ENCODE measurements at places on chromosomes 16 and 17.

- DNase-seq = no peak
Observed at GRCh38 chr17:14333506-14333905, 32.6 kb downstream of the HS3ST3B1 start.

DNA sequence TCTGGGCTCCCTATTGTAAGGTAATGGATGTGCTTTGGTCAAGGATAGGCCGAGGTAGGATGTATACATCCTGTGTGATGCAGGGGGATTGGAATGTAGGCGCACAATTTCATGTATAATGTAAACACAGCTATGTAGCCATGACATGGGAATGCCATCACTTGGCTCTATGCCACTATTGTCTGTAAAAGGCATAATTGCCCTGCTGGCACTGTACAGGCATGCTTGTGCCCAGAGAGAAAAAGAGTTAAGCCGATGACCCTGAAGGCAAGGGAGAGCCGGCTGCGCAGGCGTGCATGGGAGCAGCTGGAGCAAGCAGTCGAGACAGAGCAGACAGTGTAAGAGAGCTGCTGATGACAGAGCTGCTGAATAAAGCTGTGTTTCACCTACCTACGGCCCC, 212.5 kb upstream of the CPHXL start:
- DNase-seq = no peak

DNA sequence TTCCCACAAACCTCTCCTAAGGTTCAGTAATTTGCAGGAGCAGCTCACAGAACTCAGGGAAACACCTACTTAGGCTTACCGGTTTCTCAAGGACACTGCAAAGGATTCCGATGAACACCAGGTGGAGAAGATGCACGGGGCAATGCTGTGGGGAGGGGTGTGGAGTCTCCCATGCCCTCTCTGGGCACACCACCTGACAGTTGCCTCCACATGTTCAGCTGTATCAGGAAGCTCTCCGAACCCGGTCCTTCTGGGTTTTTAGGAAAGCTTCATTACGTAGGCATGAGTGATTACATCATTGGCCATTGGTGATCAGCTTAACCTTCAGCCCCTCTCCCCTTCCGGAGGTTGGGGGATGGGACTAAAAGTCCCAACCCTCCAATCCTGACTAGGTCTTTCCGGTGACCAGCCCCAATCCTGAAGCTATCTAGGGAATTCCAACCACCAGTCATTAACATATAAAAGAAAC, 21.6 kb downstream of the C17orf58 start:
- no peak for DNase-seq

- no peak for DNase-seq
Observed at GRCh38 chr16:11188801-11189740, 66.9 kb downstream of the SOCS1 start.

DNA sequence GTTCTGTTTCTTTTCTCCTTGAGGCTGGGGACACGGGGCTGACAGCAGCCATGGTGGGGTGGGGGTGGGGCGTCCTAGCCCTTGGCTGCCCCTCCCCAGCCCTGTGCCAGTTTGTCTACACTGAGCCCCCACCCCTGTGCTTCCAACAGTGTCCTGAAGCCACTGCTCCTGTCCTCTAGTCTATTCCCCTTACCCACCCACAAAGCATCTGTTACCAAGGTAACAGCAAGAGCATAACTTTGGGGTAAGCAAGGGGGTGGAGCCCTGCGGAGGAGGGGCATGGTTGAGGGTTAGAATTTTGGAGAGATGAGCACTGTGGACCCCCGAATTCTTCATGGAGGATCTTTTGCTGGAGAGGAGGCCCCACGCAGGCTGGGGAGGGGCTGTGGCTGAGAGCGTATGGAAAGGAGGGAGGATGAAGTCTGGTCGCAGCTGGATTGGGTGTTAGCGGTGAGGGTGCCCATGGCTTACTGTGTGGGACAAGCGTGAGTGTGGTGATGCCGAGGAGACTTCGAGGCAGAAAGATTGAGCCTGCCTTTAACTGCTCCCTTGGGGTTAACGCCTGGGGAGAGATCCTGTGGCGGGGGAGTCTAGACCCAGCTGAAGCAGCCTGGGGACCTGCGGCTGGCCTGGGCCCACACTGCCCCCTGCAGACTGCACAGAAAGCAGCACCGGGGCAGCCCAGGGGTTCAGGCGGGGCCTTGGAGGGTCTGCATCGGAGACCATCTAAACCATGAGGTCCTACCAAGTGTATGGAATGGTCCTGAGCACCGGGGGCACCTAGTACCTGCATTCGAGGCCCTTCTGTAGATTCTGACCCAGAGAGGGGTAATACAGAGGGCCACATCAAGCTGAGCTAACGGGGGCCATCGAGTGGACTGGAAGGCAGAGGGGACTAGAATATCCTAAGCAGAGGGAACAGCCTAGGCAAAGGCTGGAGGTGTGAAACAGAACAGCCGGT, 6.1 kb upstream of the STAC2 start:
- DNase-seq = no peak

DNA sequence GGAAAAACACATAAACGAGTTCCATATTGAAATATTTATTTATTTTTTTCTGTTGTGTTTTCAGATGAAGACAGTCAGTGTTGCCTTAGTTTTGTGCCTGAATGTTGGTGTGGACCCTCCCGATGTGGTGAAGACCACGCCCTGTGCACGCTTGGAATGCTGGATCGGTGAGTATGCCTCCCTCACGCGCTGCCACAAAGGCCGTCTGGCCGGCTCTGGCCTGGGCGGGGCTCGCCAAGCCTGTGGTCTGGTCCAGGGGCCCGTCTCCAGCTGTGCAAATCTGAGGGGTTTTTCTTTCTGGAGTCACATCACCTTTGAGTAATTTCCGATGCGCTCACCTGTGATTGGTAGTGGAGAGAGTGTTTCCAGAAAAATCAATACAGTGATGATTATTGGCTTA, 81.0 kb downstream of the RPTOR start:
- DNase-seq = no peak

DNA sequence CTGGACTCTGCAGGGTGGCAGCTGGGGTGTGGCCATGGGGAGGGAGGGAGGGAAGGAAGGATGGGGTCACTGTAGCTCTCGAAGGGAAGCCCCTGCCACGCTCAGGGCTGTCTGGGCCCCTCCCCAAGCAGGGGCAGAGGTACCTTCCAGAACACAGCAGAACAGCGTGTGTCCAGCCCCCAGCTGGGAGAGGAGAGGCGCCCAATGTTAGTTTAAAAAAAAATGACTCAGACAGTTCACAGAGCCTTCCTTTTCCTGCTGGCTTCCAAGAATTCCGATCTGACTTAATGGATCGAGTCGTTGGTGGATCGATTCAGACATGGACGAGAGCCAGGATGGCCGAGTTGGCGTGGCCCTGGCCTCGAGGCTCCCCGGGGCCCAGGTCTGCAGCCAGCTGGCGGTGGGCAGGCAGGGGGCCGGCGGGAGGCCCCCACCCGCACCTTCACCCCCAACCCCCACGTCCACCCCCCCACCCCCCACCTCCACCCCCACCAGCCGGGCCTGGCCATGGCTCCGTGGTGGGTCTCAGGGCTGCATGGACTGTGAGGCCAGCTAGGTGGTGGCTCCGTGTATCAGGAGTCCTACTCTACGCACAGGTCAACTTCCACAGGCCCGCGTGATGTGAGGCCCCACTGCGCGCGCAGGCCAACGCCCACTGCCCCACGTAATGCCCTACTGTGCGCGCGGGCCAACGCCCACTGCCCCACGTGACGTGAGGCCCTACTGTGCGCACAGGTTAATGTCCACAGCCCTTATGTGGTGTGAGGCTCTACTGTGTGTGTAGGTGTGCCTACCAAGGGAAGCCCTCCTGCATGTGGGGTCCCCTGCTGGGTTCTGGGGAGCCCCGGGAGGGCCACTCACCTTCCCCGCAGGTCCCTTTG, 21.8 kb downstream of the CACNA1H start:
- peak; percentile 31 for DNase-seq

GRCh38 chr16:26645614-26646013, 421.1 kb upstream of the C16orf82 start:
- no peak for DNase-seq

GRCh38 chr17:49878931-49879904, 31.3 kb upstream of the TAC4 start:
- DNase-seq = peak; percentile 22

GRCh38 chr17:77892469-77893143, 65.9 kb upstream of the TNRC6C start:
- DNase-seq = no peak

- no peak for DNase-seq
Observed at GRCh38 chr16:85838381-85838780, 38.9 kb downstream of the COX4I1 start.

DNA sequence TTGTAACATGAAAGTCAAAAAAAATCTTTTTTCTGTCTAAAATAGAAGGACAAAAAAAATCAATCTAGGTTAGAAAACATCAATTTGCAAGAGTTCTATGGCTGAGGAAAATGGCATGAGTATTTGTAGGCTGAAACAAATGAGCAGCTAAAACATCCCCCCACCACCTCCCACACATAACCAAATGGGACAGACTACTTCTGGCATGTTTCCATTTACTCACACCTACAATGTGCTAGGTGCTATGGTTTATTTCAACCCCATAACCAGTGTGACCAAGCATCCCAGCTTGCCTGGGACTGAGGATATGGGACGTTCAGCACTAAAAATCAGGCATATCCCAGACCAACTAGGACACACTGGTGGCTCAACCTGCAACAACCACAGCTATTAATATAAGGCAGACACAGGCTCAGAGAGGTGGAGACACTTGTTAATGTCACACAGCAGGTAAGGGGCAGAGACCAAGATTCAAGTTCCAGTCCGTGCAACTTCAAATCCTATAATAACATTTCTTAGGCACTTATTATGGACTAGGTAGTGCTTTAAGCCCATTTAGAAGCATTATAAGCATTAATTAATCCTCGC, 96.0 kb downstream of the XYLT1 start:
- no peak for DNase-seq

GRCh38 chr17:3960764-3961163, 3.5 kb downstream of the ATP2A3 start:
- no peak for DNase-seq

- DNase-seq = peak; percentile 30
Observed at GRCh38 chr17:40633871-40634270, 13.7 kb downstream of the SMARCE1 start.

DNA sequence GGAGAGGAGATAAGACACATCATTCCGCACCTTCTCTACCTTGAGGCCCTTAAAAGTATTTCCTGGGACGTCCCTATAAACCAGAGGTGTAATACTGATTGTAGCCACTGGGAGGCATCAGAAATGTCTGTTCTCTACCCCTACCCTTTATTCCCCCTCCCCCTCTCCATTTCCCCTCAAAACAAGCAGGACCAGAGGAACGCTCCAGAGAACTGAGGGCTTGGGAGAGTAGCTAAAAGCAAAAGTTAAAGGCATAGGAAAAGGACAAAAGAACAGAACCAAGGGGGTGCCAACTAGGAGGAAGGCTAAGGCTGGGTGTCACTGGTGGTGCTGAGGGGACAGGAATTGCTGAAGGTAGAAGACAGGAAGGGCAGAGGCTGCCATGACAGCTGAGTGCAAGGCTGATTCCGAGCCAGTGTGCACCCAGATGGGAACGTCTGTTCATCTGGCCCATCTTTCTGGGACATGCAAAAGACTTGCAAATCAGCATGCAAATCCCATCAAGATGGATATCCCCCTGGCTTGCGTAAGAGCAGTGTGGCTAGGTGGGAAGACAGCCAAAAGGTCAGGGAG, 6.7 kb downstream of the CAMTA2 start:
- DNase-seq = peak; percentile 44

DNA sequence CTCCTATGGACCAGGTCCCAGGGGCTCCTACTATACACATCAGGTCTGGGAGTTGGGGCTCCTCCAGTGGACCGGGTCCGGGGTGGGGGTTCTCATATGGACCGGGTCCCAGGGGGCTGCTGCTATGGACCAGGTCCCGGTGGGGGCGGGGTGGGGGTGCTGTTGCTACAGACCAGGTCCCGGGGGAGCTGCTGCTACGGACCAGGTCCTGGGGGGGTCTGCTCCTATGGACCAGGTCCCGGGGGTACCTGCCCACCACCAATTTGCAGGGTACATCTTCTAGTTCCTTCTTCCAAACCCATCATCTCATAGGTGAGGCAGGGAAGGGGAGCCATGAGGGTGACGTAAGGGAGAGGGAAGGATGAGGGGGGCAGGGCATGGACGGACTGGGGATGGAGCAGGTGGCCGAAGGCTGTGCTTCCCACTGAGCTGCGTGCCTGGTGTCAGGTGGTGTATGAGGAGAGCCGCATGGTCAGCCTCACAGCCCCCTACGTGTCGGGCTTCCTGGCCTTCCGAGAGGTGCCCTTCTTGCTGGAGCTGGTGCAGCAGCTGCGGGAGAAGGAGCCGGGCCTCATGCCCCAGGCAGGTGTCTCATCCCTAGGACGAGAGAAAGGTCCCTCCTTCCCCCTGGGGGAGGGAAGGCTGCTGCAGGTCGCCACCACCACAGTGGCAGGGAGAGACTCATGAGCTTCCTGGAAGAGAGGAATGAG, 6.6 kb downstream of the ENDOV start:
- DNase-seq = no peak

GRCh38 chr16:69320740-69321073, 9.6 kb downstream of the VPS4A start:
- no peak for DNase-seq

- peak; percentile 33 for DNase-seq
Observed at GRCh38 chr16:84699147-84699711, 571 bp upstream of the USP10 start.

DNA sequence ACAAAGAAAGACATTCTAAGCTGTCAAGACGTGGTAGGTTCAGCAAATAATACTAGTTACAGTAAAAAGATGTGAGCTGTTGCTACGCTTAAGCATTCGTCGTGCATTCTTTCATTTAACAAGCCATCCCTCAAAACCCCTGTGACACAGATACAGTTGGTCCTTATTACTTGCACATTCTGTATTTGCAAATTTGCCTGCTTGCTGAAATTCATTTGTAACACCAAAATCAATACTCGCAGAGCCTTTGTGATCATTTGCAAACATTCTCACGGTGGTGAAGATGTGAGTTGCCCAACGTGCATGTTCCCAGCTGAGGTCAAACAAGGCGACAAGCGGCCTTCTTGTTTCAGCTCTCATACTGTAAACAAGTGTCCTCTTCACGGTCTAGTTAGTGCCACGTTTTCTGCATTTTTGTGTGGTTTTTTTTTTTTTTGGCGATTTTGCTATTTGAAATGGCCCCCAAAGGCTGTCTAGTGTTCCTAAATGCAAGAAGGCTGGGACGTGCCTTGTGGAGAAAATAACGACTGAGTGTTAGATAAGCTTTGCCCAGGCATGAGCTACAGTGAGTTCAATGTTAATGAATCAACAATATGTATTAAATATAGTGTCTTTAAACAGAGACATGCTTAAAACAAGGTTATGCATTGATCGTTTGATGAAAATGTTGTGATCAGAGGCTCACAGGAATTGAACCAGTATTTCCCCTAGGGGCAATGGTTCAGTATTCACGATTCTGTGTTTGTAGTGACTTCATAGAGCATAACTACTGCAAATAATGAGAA, 84.1 kb downstream of the RAB11FIP4 start:
- DNase-seq = no peak

DNA sequence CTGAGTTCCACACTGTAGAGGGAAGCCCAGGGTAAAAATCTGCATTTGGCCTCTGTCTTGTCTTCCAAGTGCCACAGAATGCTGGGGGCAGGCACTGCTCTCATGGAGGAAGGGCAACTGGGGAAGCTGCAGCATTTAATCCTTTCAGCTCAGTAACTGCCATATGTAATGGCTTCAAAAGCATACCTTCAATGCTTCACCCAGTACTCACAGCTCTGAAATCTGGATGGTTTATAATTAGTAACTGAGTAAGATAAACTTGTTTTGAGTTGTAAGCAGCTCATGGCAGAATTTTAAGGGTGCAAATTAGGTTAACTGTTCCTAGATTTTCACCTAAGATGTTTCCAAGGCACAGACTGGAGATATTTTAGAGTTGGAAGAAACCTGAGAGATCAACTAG, 24.5 kb downstream of the PMP22 start:
- no peak for DNase-seq

GRCh38 chr16:84718-85406, 6.8 kb downstream of the MPG start:
- peak; percentile 97 for DNase-seq

- DNase-seq = peak; percentile 91
Observed at GRCh38 chr16:70476272-70477020, 22.1 kb downstream of the FCSK start.
